NCI-H2081 treated with DMSO at 0.1 percent for 48 hours (cell line): ENCODE measurements at places on chromosomes 3 and 15.

GRCh38 chr15:101329309-101329863 is 34.3 kb upstream of the SNRPA1 start:
- no peak for DNase-seq

- DNase-seq, result no peak
These were observed 390.5 kb downstream of the DIPK2A start for GRCh38 chr3:144362126-144362525.

GRCh38 chr3:3683261-3683660 is 116.0 kb upstream of the LRRN1 start:
- DNase-seq, result no peak

DNA sequence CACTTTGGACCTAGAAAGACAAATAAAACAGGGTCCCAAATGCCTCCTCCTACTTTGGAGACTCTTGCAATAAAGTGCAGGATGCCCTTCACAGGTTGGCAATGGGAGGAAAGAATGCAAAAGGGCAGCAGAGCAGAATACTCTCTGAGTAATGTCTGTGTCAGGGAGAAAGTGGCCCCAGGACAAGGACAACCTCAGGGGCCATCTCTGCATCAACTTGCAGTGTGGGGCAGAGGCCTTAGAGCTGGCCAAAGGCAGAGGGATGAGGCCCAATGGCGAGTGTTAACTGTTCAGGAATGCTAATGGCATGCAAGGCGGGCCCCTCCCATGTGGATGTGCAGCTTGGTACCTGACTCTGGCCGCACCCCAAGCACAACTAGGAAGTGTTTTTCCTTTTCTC is 8.4 kb downstream of the UPK1B start:
- DNase-seq, result no peak

DNA sequence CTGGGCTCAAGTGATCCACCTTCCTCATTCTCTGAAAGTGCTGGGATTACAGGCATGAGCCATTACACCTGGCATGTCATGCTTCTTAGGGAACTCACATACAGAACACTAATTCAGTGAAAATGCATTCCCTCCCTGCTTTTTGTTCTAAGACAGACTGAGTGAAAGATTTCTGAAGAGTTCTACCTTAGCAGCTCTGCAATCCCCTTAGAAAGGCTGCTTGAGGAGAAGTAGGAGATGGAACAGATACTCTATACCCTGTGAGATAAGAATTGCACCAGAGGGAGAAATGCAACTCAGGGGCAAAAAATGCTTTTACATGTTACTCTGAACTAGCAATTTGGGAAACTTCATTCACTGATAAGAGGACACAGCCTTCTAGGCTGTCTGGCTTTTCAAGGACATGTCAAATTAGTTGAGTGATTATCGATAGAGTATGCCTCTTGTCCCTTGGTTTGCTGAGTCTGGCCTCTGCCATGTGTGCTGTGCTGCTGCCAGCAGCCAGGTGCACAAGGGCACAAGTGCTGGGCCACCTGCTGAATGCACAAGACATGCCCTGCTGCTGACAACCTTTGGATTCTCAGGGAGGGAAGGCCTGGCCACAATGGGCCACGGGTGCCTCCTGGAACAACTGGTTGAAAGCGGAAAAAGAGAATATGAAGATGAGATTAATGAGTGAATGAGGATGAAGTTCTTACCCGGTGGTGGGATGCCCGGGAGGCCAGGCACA is 17.8 kb downstream of the UQCC5 start:
- no peak for DNase-seq

- no peak for DNase-seq
These were observed 25.3 kb downstream of the PTPN23 start for GRCh38 chr3:47405820-47406761.

DNA sequence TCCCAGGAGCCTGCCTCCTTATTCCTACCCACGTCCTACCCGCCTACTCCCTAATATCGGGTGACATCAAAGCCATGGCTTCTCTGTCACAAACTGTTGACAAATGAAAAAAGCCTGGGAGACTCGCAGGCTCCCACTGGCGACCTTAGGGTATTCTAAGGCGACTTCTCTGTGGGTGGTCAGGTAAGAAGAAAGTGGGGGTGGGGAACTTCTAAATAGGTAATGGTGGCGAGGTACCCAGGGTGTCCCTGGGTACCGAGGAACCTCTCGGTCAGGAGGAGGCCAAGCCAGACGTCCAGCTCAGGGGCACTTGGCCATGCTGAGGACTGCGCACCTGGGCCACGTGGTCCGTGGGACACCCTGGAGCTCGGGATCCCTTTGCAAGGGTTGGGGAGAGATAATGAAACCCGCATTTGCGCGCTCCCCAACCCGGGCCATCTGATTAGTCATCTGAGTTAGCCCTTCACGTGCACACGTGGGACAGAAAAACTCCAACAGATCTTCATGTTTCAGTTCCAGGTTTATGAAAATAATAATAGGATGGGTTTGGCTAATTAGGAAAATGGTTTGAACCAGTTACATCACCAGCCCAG is 78.2 kb downstream of the NR2F2 start:
- DNase-seq, result no peak

DNA sequence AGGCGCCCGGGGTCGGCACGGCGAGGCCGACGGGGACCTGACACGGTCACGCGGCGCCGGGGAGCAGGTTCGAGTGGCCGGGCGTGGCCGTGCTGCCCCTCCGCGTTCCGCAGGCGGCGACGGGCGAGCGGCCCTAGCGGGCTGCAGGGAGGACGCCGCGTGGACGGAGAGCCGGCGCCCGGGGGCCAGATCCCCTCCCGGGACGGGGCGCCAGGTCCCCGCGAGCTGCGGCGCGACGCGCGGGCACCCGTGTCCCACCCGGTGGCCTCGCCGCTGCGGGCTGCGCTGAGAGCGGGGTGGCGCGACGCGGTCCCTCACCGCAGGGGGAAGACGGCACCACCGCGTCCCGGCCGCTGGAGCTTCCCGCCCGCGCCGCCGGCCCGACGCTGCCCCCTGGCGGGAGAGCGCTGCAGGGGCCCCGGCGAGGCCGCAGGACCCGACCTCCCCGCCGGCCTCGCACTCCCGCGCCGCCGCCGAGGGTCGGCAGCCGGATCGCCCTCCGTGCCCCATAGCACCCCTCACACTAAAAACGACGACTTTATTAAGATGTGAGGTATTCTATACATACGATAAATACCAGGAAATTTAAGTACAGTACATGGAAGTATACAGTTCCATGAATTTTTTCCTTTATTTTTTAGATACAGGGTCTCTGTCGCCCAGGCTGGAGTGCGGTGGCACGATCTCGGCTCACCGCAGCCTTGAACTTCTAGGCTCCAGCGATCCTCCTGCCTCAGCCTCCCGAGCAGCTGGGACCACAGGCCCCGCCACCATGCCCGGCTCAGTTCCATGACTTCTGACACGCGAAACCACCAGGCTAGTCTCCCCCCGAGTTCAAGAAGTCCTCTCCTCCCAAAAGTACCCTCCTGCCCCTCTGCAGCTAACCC is 1.3 kb upstream of the PIGZ start:
- DNase-seq, result no peak

- no peak for DNase-seq
These were observed 9.2 kb upstream of the SLC6A1 start for GRCh38 chr3:10983219-10983916.
